ENCODE measurements at places on chromosomes 7 and 10.

DNA sequence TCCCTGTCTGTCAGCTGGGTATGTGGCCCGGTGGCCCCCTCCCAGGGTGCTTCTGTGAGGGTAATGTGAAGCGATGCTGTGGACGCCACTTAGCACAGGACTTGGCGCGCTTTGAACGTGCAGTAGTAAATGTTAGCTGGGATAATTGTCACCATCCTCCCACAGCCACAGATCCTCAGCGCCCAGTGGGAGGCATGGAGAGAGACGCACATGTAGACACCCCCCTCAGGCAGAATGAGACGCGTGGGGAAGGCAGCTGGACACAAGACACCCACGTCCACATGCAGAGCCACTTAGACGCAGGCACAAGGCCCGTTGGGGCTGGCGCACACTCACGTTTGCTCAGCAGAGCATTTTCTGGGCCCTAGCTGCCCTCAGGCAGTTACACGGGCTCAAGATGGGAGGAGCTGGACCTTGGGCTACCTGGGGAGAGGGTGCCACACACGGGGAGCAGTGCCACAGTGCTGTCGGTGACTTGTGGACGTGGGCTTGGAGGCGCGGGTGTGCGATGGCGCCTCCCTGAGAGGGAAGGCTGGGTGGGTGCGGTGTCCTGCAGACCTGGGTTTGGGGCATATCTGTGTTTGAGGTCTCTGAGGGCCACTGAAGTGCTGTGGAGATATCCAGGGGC, 26.4 kb downstream of the ADCYAP1R1 start:
- DNase-seq, result no peak

DNA sequence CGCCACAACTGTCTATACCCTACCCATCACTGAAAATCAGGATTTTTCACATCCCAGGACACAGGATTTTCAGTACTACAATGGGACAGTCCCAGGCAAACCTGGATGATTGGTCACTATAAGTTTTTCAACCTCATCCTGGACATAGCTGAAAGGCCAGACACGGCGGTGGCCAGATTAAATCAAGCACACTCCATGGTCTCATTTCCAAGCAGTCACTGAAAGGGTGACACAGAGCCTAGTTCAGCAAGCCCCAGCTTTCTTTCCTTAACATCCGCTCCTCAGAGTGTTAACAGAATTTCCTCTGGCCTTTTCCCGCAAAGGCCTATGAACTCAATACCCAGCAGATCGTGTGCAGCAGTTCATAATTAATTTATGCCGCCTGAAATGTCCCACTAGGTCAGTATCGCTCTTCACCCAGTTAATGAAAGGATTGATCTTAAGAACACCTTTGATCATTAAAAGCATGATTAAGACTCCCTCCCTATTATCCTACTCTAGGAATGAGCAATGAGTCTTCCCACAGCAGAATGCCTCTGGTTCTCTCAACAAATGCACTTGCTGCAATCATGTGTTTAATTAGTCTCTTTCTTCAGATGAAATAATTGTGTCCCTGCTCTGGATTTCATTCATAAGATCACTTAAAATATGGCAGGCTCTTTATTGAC, 104.0 kb upstream of the NANOS1 start:
- DNase-seq, result no peak

GRCh38 chr7:115233809-115234208, 311.9 kb downstream of the MDFIC start:
- DNase-seq, result no peak

GRCh38 chr7:25844102-25844870, 307.7 kb upstream of the NFE2L3 start:
- DNase-seq, result no peak

- no peak for DNase-seq
These were observed 88.8 kb downstream of the CHST15 start for GRCh38 chr10:124004663-124005004.

DNA sequence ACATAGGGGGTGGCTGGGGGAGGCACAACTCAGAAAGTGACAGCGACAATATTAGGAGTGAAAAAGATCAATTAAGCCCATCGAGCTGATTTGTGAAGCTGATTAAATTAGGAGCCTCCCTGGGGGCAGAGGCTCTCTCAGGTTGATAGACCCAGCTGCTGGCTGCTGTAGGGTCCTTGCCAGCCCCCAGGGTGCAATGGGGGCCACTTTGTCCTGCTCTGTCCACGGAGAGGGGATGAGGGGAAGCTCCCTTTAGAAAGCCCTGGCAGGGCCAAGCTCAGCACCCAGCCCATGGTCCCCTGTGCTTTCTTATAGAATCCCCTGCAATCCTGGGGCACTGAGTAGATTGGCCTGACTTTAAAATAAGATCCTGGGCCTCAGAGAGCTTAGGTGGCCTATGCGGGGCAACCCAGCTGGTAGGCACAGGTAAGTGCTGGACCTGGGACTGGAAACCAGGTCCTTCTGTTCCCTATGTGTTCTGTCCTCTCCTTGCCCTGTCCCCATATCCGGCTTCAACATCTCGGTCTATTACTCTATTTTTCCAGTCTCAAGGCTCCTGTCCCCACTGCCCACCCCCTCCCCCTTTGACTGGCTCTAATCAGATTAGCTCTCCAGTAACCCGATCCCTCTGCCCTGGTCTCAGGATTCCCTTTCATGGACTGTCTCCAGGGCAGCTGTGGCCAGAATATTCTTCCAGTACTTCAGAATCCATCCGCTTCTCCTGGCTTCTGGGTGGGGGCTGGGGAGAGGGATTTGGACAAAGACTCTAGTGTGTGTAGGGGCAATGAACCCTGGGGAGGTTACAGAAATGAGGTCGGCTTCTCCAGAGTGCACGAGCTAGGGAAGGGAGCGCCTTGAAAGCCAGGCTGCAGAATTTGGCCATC, 259.6 kb downstream of the RPS24 start:
- peak; percentile 28 for DNase-seq

- DNase-seq, result no peak
These were observed 5.3 kb upstream of the NEUROG3 start for GRCh38 chr10:69578508-69578991.

- DNase-seq, result no peak
These were observed 11.5 kb upstream of the YAE1 start for GRCh38 chr7:39554583-39555165.

DNA sequence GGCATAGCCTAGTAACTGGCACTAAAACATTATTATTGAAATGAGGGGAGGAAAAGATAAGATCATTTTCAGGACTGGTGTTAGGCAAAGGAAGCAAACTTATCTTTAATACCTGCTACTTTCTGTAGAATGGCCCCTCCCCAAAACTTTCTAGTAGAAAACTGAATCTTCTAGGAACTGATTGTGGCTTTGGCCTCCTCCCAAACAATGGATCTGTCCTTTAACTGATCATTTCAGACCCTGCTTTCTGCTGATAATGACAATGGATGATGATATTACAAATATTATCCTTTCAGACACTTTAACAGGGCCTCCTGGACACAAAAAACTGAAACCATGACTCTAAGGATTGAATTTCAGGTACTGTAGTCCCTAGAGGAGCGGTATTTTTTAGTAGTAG, 55.1 kb downstream of the EZH2 start:
- no peak for DNase-seq

DNA sequence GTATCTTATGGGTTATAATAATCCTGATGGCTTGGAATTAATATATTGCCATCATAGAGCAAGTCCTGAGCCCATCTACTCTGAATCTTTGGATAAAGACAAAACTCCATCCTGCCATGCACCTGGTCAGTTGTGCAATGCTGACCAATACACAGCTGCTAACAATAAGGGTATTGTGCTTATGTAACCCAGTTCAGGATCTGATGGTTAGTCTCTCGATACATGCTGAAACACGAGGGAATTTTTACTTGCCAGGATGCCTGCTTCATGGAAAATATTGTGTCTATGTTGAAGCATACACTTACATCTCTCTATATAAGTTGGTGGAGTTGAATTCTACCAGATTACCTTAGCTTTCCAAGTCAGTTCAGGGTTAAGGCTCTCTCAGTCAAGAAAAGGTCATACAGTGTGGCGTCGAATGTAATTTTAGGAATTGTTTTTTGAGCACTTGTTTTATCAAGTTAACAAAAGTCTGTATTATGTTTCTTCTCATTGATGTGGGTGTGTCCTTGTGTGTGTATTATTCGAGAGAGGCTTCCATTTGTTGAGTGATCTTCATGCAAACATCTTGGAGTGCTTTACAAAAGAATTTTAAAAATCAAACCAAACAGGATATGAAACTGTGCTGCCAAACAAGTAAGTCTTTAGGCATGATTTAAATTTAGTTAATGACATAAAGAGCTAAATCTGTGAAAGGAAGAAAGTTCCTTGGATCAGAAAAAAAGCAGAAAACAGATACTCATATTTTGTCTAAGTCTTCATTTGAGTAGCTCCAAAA, 449.1 kb downstream of the SUGCT start:
- DNase-seq, result peak; percentile 39

GRCh38 chr7:48438206-48438605, 266.9 kb downstream of the ABCA13 start:
- DNase-seq, result no peak

- no peak for DNase-seq
These were observed 777.7 kb downstream of the LRMDA start for GRCh38 chr10:76209135-76209534.

GRCh38 chr10:58444876-58445275, 59.7 kb downstream of the TFAM start:
- DNase-seq, result no peak

DNA sequence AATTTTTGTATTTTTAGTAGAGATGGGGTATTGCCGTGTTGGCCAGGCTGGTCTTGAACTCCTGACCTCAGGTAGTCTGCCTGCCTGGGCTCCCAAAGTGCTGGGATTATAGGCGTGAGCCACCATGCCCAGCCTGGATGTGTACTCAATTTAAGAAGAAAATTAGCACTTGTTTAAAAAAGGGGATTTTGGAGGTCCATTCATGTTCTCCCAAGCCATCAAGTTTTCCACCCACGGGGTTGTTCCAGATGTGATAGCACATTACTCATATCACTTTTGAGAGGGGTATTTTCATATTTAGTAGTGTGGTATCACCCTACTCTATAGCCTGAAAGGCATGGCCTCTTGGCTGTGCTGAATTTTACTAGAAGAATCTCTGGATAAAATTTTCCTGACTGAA, 10.5 kb upstream of the SLC26A3 start:
- DNase-seq, result no peak

- DNase-seq, result no peak
These were observed 306.3 kb downstream of the C7orf25 start for GRCh38 chr7:42605406-42606192.

GRCh38 chr10:24453973-24454372, 245.0 kb downstream of the KIAA1217 start:
- DNase-seq, result no peak

DNA sequence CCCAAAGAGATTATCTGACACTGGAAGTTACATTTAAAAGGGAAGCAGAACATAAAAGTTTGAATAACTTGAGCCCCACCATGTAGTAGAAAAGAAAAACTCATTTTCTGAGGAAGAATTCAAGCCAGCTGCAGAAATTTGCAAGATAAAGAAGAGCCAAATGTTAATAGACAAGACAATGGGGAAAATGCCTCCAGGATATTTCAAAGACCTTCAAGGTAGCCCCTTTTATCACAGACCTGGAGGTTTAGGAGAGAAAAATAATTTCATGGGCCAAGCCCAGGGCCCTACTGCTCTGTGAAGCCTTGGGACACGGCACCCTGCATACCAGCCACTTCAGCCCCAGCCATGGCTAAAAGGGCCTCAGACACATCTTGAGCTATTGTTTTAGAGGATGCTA, 18.4 kb upstream of the AKR1C1 start:
- no peak for DNase-seq

- no peak for DNase-seq
These were observed 84.7 kb downstream of the ARL5B start for GRCh38 chr10:18743926-18744325.

GRCh38 chr10:119283387-119283786, 76.0 kb downstream of the GRK5 start:
- DNase-seq, result no peak

DNA sequence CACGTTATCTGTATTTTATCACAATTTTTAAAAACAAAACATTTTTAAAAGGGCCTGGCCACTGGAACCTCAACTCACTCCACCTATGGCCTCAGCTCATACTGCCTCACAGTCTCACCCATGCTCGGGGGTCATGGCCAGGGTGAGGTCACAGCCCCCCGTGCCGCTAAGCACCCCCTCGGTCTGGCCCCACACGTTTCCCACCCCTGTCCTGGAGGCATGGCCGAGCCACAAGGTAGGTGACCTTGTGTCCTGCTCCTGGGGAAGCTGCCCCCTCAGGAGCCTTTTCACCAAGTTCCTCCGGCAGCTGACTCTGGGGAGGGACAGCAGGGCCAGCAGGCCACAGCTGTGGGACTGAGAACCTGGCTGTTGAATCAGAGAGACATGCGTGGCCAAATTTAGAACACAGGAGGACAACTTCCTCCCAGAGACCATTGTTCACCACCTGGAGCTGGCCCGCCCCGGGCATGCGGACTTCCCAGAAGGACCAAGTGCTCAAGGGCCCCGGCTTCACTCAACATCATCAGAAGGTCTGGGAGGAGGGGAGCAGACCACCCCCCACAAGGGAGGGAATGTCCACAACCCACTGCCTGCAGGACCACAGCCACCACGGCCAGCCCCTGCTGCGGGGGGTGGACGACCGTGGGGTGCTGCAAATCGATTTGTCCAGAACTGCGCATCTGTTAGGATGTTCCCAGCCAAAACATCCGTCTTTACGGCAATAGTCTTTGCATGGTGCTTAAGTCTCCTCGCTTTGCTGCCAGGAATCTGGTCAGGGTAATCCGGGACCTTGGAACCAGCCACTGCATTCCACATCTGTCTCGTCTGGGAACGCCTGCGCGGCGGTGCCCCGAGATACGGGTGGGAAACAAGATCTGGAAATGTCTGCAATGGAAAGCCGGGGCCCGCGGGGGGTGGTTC, 48.6 kb upstream of the PDGFA start:
- DNase-seq, result no peak

- DNase-seq, result no peak
These were observed 200.1 kb downstream of the ACTR3B start for GRCh38 chr7:152959610-152960009.

- no peak for DNase-seq
These were observed 885 bp upstream of the NKX1-2 start for GRCh38 chr10:124450783-124451057.

- no peak for DNase-seq
These were observed 108.2 kb downstream of the PCLO start for GRCh38 chr7:83054472-83054871.

GRCh38 chr7:140263277-140263676, 86.5 kb upstream of the KDM7A start:
- no peak for DNase-seq

Measured in HuH-7 (cell line).